LNCaP clone FGC (cell line): ENCODE measurements at places on chromosomes 1 and 21.

DNA sequence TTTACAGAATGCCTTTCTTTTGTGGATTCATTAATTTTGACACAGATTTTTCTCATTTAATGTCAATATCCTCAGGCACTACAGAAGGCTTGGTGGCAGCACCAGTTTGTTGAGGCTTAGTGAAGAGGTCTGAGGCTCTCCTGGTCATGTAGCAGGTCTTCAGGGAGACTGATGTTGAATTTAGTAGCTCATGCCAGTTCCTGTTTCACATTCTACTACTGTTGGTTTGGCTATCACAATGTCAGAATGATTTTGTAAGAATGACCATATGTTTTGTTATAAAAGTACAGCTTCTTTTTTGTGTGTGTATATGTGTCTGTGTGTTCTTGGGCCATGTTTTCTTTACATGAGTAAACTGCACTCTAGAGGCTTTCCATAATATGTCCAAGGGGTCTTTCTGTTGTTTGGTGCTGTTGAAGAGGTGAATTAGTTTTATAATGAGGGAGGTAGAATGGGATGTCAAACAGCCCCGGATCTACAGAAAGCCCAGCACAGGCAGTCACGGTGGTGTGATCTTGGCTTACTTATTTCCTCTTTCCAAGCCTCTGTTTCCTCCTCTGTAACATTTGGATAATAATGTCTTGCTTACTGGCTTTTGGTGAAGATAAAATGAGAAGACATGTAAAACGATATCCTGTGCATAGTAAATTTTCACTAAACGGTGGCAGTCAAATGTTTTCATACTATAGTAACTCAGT, 32.0 kb downstream of the C1orf21 start:
- no peak for DNase-seq

DNA sequence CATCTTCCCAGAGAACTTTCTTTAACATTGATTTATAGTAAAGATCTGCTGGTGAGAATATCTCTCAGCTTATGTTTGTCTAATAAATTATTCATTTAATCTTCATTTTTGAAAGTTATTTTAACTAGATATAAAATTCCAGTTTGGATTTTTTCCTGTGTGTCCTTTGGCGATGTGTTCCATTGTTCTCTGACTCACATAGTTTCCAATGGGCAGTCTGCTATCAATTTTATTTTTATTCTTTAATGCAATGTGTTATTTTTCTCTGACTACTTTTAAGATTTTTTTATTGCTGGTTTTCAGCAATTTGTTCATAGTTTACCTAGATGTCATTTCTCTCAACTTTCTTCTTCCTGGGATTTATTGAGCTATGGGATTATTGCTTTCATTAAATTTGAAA, 325.2 kb upstream of the POGK start:
- no peak for DNase-seq

DNA sequence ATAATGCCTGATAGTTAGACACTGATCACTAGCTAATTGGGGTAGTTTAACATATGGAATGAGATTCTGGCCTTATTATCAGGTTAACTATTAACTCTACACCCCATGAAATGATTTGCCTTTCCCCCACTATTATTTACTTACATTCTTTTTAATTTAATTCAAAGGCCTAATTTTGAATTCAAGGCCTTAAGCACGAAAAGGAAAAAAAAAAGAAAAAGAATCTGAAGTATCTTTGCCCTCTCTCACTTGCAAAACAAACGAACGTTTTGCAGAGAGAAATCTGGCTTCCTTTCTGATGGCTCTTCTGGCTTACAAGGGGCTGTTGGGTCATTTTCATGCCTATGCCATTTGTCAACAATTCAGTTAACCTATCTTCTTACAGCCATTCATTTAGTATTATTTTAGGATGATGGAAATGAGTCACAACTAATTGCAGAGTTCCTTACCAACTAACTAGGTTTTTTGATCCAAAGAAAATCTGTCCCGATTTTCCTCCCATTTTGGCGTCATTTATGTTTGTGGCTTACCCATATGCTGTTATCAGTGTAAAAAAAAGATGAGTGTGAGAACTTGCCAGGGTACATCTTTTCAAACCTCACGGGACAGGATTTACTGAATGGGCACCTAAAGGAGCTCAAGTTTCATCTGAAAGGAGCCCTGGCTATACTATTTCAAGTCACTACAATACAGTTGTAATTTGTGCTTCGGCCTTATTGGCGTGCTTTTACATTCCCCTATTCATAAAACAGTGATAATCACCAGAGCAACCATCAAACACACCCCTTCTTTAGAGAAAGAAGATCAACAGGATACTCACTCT, 1.9 kb upstream of the ERRFI1 start:
- DNase-seq: no peak

GRCh38 chr1:75034376-75034775, 99.8 kb upstream of the LHX8 start:
- DNase-seq: no peak

DNA sequence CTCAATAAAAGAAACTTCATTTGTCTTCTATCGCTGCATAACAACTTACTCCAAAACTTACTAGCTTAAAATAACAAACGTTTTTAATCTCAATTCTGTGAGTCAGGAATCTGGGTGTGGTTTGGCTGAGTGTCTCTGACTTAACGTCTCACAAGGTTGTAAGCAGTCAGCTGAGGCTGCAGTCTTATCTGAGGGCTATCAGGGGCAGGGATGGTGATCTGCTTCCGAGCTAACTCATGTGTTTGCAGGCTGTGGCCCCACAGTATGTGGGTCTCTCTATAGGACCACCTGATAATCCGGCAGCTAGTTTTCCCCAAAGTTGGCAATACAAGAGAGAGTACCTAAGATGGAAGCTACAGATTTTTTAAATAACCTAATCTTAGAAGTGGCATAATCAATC, 234.2 kb upstream of the FGGY start:
- no peak for DNase-seq

DNA sequence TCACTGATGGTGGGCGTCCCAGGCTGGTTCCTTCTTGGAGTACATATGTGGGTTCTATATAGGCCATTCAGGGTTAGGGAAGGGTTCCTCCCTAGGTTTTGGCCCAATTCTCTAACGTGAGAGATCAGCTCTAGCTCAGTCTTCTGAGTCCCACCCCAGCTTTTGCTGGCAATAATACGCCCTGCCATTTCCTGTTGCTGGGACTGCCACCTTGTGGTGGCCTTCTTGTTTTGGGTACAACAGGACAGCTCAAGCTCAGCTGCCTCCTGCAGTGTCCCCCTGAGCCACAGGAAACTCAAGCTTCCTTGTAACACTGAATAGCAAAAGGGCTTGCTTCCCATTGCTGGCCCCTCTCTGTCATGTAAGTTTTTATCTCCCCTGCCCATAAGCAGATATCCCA, 77.8 kb downstream of the BACH1 start:
- DNase-seq: no peak

DNA sequence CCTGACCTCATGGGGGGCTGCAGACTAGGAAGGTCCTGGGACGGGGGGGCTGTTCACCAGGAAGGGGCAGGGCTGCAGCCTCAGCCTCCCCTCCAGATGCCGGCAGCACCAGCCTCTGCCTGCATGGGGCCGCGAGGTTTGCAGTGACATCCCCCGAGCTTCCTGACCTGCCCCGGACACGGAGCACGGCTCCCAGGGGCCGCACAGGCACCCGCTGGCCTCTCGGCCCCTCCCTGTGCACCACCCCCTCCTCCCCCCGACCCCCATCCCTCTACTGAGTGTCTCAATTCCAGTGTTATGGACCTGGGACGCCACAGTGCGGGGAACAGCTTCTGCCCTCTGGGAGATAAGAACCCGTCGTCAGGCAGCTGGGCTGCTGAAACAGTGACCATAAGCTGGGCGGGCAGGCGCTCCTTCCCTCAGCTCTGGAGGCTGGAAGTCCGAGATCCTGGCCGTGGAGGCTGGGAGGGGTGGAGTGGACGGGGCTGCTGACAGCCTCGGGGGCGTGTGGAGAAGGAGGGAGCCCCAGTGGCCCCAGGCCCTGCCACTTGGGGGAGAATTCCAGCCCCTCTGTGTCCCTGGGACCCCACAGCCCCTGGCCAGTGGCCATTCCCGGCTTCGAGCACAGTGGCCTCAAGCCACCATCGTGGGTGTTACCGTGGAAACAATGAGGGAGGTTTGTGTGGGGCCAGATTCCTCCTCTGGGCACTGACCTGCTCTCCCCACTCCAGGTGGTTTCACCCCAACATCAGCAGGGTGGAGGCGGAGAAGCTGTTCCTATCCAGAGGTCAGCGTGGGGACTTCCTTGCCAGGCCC, 11.6 kb downstream of the RNF223 start:
- DNase-seq: no peak

GRCh38 chr1:117582451-117582850, 23.4 kb upstream of the TENT5C start:
- DNase-seq: no peak

GRCh38 chr1:13722808-13723360, 22.9 kb downstream of the PRDM2 start:
- DNase-seq: no peak

DNA sequence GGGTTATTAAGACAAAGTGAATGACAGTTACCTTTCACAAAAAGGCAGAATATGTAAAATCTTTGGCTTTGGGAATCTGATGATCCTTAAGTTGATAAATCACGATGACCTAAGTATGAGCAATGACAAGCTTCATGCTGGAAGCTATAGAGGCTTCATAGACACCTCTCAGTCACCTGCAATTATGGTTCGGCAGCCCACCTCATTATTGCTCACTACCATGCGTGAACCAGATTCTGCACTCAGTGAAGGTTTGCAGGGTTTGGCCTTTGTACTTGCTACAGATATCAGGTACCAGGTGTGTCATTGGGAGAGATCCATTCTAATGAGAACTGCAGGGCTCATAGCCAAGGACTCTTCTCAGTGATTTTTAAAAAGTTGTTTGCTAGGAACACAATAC, 163.5 kb downstream of the KCTD3 start:
- DNase-seq: no peak

GRCh38 chr1:170562646-170563338, 30.8 kb downstream of the GORAB start:
- DNase-seq: no peak

- no peak for DNase-seq
These were observed 76.7 kb upstream of the VCAM1 start for GRCh38 chr1:100642826-100643225.

DNA sequence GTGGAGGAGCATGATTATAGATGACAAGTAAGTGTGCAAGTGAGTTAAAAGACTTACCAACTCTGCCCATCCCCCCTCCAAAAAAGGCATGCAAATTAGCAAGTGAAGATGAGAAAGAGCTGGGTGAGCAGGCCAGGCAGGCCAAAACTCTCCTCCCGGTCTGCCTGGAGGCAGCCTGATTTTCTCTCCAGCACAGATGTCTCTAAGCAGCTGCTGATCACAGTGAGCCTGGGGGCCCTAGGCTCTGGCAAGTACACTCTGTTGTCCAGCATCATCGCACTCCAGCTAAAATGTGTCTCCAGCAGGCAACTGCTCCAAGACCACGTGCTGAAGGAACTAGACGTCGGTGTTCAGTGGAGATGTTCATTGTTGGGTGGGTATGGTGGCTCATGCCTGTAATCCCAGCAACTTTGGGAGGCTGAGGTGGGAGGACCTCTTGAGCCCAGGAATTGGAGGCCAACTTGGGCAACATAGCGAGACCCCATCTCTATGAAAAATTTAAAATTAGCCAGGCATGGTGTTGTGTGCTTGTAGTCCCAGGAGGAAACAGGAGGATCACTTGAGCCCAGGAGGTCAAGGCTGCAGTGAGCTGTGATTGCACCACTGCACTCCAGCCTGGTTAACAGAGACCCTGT, 56.7 kb upstream of the PUM1 start:
- DNase-seq: no peak

DNA sequence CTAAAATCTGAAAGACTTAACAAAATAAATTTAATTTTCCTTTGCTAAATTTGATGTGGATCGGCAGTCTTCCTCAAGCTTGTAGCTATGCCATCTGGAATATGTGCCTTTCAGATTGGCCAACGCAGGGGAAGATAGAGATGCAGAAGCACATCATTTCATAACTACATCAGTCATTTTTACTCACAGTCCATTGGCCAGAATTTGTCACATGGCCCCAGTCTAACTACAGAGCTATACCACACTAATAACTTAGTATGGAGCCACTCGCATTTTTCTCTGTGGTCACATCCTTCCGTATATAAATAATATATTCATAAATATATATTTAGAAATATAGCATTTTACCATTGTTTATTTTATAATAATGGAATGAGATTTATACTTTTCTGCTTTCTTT, 59.0 kb upstream of the PRRX1 start:
- no peak for DNase-seq

DNA sequence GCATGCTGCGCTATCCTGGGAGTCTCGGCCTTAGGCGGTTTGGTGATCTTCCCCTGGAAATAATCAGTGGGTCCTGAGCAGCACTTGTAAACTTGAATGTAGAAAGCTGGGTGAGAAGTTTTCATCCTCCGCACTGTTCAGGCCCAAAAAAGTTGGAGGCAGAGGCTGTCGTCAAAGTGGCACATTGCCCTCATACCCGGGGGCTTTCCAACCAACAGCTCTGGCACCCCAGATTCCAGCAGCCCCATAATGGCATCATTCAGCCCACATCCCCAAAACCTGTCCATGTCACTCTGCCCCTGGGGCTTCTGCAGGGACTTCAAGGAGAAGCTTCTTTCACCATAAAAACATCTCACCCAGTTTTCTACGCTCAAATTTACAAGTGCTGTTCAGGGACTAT, 59.3 kb downstream of the TOR1AIP2 start:
- no peak for DNase-seq

DNA sequence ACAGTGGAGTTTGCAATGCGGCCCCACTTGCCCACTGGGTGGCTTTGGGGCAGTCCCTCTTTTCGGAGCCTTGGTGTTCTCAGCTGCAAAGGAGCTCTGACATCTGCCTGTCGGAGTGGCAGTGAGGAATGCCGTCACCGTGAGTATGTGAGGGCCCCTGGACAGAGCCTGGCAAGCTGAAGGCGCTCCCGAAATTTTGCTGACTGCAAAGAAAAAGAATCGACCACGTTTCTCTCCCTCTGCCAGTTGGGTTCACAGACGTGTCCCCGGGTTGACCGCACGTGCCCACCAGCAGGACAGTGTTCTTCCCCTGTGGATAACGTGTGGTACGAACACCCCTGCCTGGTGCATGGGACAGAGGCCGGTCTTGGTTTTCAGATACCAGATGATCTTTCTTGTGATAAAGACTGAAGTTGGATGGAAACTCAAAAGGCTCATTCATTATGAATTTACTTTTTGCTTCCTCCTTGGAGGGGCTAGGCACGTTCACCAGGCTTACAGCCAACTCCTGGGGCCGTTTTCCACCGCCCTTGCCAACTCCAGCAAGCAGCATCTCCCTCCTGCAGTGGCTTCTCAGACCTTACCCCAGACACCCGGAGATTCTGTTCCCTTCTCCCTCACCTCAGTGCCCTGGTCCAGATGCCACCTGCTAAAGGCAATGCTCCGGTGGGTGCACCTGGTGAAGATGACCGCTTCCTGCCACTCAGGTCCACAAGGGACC, 29.7 kb downstream of the ECE1 start:
- DNase-seq: no peak

DNA sequence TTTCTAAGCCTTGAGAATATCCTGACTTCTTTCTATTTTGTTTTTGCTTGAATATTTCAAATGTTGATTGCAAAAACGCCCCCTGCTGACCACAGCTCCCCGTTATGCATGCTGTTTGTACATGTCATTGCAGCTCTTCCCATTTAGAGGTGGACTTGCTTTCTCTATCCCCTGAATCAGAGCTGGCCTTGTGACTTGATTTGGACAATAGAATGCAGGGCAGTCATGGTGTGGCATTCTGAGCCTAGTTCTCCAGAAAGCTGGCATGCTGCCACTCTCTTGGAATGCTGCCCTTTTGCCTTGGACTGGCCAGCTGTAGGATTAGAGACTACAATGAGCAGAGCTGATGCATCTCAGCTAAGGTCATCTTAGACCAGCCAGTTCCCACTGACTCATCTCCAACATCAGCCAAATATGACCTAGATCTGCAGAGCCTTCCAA, 1561.5 kb downstream of the MRPL39 start:
- peak; percentile 90 for DNase-seq
